Effector memory CD4-positive, alpha-beta T cell (primary cell): ENCODE measurements at places on chromosomes 11 and 22.

DNA sequence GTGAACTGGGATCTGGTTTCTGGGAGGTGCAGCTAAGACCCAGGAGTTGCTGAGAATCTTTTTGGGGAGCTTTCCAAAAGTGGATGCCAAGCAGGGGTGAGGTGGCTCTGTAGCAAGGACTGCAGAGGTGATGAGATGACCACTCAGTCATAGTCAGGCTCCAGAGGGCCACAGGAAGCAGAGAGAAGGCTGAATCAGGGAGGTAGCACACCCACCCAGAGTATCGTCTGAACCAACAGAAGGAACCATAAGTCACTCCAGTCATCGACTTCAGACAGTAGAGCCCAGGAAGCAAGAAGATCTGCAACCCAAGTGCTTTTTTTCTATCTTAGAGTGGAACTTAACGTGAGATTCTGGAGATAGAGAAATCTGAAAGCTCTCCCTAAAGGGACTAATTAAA lies 335.7 kb upstream of the MPPED2 start:
- H3K36me3 ChIP-seq, result no peaks in the 10 kb centered on the region
- H3K4me1 ChIP-seq, result no peaks in the 10 kb centered on the region
- no peaks in the 10 kb centered on the region for H3K27me3 ChIP-seq
- no peak overlapping the region for H3K27ac ChIP-seq
- H3K4me3 ChIP-seq, result no peak overlapping the region

- no peaks in the 10 kb centered on the region for H3K27me3 ChIP-seq
- no peaks in the 10 kb centered on the region for H3K4me1 ChIP-seq
- no peak overlapping the region for H3K27ac ChIP-seq
- H3K36me3 ChIP-seq, result no peaks in the 10 kb centered on the region
- no peak for DNase-seq
These were observed 23.9 kb upstream of the SWAP70 start for GRCh38 chr11:9639985-9640384.

GRCh38 chr11:2422461-2423156 lies 21.7 kb downstream of the TRPM5 start:
- no peak overlapping the region for H3K27ac ChIP-seq
- DNase-seq, result no peak
- no peaks in the 10 kb centered on the region for H3K36me3 ChIP-seq
- H3K4me3 ChIP-seq, result no peak overlapping the region
- peaks cover 9% of the 10 kb centered on the region for H3K4me1 ChIP-seq

- no peak overlapping the region for H3K4me3 ChIP-seq
- DNase-seq, result no peak
- H3K4me1 ChIP-seq, result no peaks in the 10 kb centered on the region
- no peak overlapping the region for H3K27ac ChIP-seq
- no peaks in the 10 kb centered on the region for H3K27me3 ChIP-seq
These were observed 75.5 kb upstream of the RAB38 start for GRCh38 chr11:88250566-88251242.
